Iris pigment epithelial cell (primary cell): ENCODE measurements at places on chromosomes 5 and 9.

DNA sequence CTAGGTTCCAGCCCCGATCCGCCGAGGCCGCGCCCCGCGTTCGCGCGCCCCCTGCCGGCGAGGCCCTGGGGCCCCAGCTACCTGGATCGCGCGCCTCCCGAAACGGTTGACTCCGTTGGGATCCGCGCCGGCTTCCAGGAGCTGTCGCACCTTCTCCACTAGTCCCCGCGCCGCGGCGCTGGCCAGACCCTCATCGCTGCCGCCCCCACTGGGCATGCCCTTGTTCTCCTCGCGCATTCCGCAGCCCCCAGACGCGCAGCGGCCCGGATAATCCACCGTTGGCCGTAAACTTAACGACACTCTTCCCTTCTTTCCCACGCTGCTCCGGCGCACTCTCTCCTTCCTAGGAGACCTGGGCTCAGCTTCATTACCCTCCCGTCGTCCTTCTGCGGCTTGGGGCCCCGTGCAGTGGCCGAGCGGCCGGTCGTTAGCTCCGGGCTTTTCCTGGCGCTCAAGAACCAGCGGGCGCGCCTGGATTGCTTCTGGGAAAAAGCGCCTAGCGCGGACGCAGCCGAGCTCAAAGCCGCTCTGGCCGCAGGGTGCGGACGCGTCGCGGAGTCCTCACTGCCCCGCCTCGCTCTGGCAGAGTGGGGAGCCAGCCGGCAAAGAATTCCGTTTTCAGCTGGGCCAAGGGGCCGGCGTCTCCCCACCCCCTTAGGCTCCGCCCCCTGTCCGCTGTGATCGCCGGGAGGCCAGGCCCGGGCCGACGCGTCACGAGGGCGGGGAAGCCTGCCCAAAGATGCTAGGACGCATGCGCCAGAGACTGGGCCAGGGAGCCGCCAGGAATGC lies at the start of gene CDKN2B:
Gene CDKN2B, minus strand, starts transcription at position 589 of the 789 bp plus-strand sequence. Its CDS starts 352 bp downstream, at position 237.
- DNase-seq: peak; percentile 96

DNA sequence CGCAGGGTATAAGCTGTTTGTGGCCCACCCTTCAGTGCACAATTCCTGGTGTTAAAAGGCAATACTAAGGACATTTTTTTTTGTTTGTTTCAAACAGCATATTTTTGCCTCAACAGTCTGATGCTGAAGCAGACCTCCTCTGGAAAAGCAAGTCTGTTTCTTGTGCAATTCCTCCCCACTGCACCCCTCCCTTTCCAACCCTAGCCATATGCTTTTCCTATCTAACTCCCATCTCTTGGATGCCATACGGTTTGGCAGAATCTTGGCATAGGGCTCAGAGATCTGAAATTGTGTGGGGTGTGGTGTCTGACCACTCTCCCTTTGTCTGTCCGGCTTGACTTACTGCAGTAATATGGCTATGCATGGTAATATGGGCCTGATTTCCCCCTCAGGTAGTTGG lies 161.6 kb downstream of the TMEM38B start:
- DNase-seq: no peak

- DNase-seq: no peak
These were observed 53.7 kb upstream of the ZBTB43 start for GRCh38 chr9:126750941-126751725.

- no peak for DNase-seq
These were observed 173.3 kb downstream of the TRIO start for GRCh38 chr5:14316471-14316870.

DNA sequence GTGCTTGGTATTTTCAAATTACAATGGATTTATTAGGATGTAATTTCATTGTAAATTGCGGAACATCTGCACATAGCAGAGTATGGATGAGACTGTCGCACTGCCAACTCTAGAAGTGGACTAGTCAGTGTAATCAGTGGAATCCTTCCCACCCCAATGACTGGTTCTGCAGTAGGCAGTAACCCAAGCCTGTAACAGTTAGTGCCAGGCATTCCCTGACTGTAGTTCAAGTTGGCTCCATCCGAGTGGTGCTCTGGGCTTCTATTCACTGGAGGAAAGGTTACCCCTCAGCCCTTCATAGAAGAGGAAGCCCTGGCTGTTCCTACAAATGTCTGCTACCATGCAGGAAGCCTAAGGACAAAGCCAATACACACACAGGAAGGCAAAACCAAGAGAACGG lies 23.2 kb downstream of the AK3 start:
- DNase-seq: no peak

- DNase-seq: no peak
These were observed 47.2 kb downstream of the GLDC start for GRCh38 chr9:6598249-6598725.

GRCh38 chr9:14960881-14961280 lies 50.7 kb upstream of the FREM1 start:
- peak; percentile 61 for DNase-seq

DNA sequence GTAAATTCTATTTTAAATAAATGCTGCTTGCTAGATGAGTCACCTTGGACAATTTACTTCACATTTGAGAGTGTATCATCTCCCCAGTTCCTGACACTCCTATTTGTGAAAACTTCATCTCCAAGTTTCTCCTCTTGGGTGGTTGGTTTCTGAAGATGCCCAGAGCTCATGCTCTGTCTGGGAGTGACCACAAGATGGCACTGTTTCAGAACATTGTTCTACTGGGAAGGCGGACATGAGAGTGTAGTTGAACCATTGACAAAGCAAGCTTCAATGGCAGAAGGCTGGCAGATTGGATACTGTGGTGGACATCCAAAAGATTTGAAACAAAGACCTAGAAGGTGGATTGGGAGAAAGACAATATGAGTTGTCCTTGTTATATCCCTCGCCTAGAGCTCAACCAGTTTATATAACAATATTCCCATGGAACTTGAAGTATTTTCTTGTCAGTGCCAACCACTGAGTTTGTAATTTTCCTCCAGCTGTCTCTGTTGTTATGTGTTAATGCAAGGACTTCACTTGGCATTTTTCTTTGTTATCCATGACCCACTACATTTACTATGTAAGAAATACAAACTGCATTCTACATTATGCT lies 234.3 kb upstream of the ANKH start:
- DNase-seq: peak; percentile 58

GRCh38 chr9:75186767-75187380 lies 98.6 kb downstream of the OSTF1 start:
- DNase-seq: peak; percentile 27

DNA sequence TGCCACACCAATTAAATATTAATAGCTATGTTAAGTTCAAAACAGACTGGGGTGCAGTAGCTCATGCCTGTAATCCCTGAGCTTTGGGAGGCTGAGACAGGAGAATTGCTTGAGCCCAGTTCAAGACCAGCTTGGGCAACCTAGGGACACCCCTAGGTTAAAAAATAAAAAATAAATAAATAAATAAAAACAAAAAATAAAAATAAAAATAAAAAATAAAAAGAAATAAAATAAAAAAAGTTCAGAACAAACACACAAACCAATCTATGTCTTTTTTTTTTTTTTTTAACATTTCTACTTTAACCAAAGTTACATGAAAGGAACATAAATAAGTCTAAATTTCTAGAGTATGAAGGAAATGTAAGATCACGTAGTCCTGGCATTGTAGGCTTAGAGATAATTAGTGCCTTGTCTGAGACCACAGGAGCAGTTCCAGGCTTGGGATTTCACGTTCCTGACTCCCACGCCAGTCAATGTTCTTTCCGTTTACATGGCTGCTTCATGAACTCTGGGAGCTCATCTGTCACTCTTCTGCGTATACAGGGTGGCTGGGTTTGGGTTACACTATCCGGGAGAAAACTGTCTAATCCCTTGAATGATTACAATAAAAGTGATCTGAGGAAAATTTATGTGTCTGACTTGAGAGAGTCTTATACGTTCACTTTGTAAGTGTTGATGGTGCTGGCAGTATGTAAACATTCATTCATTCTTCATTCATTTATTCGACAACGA lies 85.2 kb downstream of the KIAA1958 start:
- no peak for DNase-seq

DNA sequence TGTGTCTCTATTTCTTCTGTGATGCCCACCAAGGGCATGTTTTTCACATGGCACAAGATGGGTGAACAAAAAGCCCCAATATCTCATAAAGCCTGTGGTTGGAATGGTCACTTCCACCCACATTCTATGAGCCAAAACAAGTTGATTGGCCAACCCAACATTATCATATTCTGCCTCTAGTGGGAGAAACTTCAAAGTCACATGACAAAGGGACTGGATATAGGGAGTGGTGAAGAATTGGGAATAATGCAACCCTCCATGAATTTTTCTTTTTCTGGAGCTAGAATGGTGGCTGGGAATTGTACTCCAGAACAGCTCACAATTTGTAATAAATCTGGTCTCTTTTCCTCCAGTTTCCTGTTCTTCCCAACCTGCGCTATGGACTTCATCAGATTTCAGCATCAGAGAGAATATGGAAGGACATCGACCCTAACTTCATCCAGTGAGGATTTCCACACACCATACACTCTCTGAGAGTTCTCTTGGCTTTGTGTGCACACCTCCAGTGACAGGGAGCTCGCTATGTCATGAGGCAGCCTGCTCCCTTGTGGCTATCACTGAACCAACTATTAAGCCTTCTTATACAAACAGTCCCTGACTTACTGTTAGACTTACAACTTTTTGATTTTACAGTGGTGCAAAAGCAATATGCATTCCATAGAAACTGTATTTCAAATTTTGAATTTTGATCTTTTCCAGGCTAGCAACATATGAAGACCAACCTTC lies 12.0 kb upstream of the B4GALT1 start:
- DNase-seq: no peak

DNA sequence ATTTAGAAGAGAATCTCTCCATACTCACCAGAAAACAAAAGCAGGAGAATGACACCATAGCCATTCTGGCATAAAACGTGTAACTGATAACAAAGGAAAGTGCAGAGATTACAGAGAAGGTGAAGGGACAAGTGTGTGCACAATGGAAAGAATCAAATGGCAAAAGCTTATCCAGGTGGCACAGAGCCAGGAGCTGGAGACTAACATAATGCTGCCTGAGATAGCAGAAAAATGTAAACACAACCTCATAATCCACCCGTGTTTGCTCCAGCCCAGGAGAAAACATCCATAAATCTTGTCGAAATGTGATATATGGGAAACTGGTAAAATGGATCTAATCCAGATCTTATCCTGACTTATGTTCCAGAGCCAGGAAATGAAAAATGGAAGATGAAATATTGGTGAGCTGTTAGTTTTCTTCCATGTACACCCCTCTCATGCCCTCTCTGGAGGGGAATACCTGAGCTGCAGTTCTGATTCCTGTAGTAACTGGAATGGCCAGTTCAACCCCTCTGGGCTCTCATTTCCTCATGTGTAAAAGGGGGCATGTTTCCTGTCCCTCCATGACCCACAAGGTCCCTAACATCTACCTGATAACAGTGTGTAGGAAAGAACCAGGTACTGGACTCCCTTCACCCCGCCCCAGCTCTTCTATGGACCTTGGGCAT lies 212.3 kb upstream of the DAPK1 start:
- DNase-seq: peak; percentile 60

- no peak for DNase-seq
These were observed 55.4 kb downstream of the SEMA4D start for GRCh38 chr9:89442501-89442978.

GRCh38 chr5:57067597-57067924 lies 106.3 kb upstream of the GPBP1 start:
- DNase-seq: peak; percentile 50
